ENCODE measurements at places on chromosomes 7 and 10.

- DNase-seq = peak; percentile 56
Measured at GRCh38 chr10:30422981-30423654, 10.9 kb upstream of the MAP3K8 start.

DNA sequence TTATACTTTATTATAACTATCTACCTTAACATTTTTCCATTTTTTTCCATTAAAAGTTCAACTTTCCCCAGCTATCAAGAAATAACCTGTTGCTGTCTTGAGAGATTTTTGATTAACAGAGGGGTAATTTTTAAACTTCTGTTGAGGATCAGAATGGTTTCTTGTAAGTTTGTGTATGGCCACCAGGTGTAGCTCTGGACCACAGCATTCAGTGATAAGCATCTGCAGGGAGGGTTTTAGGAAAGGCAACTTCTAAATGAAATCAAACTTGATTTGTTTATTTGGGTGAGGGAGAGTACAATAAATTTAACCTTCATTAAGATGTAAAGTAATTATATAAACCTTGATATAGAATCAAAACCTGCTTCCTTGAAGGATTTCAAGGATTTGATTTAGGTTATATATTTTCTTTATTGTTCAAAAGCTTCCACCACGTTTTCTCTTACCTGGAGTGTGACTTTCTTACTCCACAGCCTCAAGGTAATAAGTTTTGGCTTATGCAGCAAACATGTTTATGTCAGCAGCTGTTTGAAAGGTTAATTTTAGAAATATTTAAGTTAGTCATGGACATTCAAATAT, 153.3 kb downstream of the STK31 start:
- DNase-seq = peak; percentile 41

DNA sequence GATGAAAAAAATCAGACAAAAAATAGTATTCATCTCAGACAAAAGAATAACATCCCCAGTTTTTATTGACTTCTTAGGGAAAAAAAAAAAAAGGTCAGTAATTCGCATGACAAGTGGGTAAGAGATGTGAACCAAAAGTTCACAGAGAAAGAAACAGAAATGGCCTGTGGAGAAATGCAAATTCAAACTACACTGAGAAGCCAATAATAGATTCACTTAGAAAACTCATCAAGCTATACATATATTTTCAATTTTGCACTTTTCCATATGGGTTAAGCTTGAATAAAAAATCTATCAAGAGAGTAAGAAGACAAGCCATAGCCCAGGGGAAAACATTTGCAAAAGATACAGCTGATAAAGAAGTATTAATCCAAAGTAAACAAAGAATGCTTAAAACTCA, 28.0 kb downstream of the HERC4 start:
- no peak for DNase-seq

DNA sequence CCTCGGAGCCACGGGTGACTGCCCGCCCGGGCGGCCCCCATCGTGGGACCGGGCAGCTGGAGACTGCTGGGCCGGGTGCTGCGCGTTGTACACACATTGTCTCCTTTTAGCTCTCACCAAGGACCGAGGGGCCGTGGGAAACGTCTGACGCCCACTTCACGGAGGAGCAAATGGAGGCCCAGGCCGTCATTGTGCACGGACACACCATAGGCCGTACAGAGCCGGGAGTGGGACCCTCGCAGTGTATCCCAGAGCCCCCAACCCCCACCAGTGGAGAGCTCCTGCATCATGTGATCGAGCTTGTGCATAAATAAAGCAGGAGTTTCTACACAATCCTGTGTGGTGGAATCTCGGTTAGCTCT, 722 bp downstream of the DENND10 start:
- DNase-seq = no peak

GRCh38 chr10:116097239-116097784, 175.7 kb downstream of the GFRA1 start:
- DNase-seq = no peak

GRCh38 chr7:34080513-34080912, 175.2 kb downstream of the BMPER start:
- no peak for DNase-seq

DNA sequence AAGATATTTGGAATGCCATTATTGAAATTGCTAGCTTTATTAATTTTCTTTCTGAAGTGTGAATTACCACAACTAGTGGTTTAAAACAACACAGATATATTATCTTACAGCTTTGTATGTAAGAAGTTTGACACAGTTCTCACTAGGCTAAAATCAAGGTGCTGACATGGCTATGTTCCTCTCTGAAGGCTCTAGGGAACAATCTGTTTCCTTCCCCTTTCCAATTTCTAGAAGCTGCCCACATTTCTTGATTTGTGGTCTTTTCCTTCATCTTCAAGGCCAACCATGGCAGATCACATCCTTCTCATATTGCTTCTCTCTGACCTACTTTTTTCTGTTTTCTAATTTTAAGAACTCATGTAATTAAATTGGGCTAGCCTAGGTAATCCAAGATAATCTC, 43.3 kb upstream of the SLC26A3 start:
- no peak for DNase-seq

- DNase-seq = peak; percentile 22
Measured at GRCh38 chr7:22725585-22725984, 1.4 kb upstream of the IL6 start.

DNA sequence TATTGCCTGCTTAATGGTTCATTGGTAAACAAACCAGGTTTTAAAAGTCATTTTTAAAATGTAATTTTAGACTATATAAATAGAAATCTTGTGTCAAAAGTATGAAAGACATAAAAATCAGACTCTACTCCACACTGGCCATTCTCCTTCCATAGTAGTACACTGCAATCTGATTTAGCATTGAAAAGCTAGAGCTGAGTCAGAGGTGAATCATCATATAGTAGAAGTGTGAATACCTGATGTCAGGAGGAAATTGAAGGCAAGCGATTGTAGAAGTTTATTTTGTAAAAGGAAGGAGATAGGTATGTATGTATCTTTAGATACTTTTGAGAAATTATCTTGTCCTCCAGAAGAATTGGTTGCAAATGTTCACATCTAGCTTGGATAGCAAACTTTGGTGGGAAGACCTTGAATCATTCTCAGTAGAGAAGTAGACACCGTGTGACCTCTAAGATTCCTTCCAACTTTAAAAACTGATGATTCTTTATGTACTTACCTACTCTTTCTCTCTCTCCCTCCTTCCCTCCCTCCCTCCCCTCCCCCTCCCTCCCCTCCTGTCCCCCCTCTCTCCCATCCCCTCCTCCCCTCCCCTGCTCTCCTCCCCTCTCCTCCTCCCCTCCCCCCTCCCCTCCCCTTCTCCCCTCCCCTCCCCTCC, 88.1 kb downstream of the BTAF1 start:
- peak; percentile 69 for DNase-seq

GRCh38 chr7:89336121-89336520, 540.6 kb upstream of the TEX47 start:
- no peak for DNase-seq

GRCh38 chr7:134255814-134256213, 60.9 kb downstream of the SLC35B4 start:
- DNase-seq = no peak

GRCh38 chr10:34046506-34047034, 712.1 kb upstream of the NRP1 start:
- DNase-seq = no peak

DNA sequence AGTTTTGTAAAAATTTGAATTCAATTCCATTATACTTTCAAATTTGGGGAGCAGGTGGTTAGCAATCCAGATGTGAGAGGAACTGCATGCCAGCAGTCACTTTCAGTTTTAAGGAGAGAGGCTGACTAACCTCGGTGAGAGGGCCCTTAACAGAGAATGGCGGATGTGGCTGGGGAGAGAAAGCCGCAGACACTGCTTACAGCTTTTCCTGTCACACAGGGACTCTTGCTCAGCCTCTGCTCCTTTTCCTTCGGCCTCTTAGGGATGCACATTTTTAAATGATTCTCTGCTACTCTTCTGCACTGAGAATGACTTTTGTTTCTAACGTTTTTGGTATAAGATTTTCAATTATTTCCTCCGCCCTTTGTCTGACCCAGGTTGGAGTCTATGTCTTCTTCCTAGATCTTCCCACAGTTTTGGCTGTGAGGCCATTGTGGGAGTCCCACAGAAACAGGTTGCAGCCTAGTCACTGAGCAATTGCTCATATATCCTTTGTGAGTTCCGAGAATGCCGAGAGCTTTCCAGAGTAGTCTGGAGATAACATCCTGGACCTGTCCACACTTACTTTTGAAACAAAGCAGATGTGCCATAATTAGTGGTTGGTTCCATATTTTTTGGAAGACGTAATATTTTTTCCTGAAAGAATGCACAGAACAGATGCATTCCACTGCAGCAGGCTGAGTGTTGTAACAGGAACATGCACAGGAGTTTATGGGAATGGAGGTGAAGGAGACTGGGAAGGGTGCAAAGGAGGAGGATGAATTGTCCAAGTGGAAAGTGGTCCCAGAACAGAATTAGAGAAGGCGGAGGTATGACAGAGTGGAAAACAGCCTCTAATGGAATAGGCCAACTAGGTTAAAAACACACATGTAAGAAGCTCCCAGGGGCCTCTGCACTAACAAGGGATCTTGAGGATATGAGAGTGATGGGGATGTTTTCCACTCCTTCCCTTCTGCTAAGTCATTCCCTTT, 168.0 kb upstream of the ZNF32 start:
- peak; percentile 53 for DNase-seq

- DNase-seq = no peak
Measured at GRCh38 chr7:80770061-80770460, 131.6 kb downstream of the CD36 start.

- DNase-seq = no peak
Measured at GRCh38 chr10:3534433-3534832, 250.6 kb downstream of the KLF6 start.

DNA sequence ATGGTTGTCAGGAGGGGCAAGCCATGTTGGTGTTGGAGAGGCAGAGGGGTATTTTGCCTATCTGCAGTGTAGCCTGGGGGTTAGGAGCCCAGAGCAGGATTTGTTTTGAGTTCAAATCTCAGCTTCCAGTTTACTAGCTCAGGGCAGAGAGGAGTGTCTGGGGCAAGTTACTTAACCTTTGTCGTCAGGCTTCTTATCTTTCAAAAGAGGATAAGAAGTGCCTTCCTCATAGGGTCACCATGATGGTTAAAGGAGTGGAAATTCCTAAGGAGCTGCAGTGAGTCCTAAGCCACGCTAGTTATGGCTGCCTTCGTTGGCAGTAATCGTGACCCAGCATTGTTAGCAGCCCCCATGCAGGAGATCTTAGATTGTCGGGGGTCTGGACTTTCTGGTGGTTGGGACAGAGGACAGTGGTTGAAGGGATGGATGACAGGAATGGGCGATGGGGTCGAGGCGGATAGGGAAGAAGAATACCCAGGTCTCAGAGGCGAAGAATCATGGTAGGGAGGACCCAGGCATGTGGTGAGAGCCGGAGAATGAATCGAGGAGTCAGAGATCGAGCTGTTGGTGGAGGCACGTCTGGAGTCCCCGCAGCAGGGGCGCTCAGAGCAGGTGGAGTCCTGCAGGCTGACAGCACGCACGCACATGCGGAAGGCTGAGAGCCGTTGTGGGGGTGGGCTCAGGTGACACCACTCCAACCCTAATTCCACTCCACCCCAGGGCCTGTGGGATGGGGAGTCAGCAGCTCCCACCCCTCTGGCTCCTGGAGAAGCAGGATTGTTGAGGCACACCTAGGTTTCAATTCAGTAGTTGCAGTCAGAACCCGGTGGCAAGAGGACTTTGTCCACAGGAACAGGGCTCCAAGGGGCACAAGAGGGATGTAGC, 11.6 kb downstream of the ADCK2 start:
- no peak for DNase-seq

- DNase-seq = no peak
Measured at GRCh38 chr7:98777051-98777450, 92.8 kb downstream of the TMEM130 start.

DNA sequence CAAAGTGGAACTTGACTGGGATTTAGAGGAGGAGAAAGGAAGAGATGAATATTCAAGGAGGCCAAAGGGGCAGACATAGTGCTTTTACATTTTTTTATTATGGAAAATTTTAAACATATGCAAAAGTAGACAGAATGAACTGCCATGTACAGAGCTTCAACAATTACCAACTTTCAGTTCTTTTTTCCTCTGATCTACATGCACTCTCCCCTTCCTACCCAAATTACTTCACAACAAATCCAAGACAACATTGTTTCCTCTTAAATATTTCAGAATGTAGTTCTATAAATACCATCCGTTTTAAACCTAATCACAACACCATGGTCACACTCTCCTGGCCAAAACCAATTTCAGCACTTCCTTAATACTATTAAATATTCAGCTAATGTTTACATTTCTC, 83.5 kb upstream of the FZD1 start:
- DNase-seq = no peak

- DNase-seq = no peak
Measured at GRCh38 chr10:5556576-5556975, 31.8 kb downstream of the CALML3 start.

Data from astrocyte of the spinal cord (primary cell).